ENCODE measurements at places on chromosomes 12 and 14.
A peak's percentile ranks its signal among the peaks of the same experiment; 100 is the strongest.

DNA sequence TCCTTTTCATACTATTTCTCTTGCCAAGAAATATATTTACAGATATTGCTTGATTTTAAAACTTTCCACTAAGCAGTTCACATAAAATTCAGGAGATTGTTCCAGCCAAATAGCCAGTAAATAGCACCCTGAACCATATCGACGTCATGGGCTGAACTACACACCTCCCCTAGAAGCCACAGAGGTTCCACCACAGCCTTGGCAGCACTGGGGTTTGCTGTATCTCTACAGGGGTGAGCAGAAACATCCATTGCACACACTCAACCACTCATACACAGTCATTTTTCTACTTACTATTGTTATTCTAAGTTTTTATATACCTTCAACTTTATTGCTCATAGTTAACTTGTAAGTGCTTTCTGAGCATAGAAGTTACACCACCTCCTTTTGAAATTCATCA lies 8.1 kb upstream of the EIF2S3B start:
- DNase-seq, result no peak

DNA sequence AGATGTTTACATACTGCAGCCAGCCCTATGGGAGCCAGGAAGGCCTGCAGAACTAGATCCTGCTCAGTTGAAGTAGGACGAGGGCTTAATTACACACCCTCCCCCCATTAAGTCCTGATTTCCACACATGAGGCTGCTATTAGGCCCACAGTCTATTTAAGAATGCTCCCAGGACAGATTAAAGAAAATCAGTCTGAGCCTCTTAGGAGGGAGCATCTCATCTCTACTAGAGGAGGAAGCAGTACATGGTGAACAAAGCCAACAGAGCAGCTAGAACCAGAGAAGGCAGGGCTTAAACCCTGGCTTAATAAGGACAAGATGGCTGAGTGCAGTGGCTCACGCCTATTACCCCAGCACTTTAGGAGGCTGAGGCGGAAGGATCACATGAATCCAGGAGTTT lies 55.8 kb upstream of the ARHGAP5 start:
- peak; percentile 4 for DNase-seq

DNA sequence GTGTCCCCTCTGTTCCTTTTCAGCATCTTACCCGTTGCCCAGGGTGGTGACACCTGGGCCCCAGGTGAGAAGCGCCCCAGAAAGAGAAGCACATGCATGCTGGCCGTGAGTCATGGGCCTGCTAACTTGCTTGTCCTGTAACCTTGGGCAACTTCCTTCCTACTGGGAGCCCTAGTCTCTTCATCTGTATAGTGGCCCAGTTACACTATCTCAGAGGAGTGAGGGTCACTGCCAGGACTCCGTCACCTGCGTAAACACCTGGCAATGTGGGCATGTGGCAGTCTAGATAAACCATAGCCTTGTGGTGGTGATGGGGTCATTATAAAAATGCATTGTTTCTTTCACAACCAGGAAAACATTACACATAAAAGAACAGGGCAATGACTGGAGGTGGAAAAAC lies 125.2 kb downstream of the SLC25A47 start:
- no peak for DNase-seq

GRCh38 chr12:94534278-94534677 lies 74.6 kb upstream of the CEP83 start:
- DNase-seq, result no peak

GRCh38 chr12:12334367-12335040 lies 15.5 kb downstream of the MANSC1 start:
- peak; percentile 73 for DNase-seq

DNA sequence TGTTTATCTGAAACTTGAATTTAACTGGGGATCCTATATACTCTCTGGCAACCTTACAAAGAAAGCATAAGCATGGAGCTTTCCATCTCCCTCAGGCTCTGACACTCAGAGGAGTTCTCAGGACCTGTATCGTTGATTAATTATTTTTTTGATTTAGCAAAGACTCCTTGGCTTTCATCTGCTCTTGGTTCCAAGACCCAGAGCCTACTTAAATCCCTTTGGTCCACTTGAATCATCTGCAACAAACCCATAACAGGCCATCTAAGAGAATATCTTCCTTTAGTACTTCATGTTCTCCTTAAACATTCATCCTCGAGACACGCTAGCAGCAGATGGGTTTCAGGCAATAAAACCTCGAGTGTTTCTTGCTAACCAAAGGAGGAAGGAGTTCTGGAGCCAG lies 85.4 kb downstream of the ZFP36L1 start:
- DNase-seq, result no peak

DNA sequence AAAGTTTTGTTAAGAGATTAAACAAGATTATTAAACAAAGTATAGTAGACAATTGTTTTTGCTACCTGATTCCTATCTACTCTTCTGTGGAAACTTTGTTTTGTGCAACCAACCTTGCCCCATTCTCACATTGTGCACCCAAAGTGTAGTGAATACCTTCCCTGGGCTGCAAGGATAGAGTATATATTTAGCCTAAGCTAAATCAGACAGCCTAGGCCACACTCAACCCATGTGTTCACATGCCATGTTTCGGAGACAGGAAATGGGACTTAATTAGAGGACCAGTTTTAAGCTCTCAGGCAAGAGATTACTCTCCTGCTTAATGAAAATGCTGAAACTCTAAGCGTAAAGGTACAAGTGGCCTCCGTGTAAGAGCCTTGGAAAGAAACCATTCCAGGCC lies 734.9 kb upstream of the USP15 start:
- DNase-seq, result no peak

- no peak for DNase-seq
Observed at GRCh38 chr14:69324341-69324931, 64.5 kb downstream of the GALNT16 start.

DNA sequence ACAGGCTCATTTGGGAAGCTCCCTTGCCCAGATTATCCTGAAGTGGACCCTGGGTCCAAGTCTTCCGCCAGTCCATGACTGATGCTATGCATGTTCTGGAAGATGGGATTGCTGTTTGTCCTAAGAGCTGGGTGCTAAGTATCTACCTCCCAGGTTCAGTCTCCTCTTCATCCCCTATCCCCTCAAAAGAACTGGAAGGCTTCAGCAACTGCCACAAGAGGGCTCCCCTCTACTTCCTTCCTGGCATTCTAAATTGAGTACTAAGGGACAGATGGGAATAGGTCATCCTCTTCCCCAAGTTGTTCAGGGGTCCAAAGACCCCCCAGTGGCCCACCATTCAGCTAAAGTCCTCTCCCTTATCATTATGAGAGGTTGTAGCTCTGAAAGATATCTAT lies 9.0 kb upstream of the FKBP11 start:
- DNase-seq, result peak; percentile 40

GRCh38 chr14:38391334-38391733 lies 135.4 kb upstream of the CLEC14A start:
- DNase-seq, result no peak

GRCh38 chr12:52090291-52090690 lies 10.8 kb downstream of the SMIM41 start:
- no peak for DNase-seq

DNA sequence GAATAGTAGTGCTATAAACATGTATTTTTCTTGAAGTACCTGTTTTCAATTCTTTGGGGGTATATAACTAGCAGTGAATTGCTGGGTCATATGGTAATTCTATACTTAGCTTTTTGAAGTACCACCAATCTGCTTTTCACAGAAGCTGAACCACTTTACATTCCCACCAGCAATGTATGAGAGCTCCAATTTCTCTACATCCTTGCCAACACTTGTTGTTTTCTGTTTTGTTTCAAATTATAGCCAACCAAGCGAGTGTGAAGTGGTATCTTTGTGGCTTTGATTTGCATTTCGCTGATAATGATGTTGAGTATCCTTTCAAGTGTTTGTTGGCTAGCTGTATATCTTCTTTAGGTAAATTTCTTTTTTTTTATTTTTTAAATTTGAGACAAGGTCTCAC lies 95.7 kb downstream of the PAPLN start:
- no peak for DNase-seq

DNA sequence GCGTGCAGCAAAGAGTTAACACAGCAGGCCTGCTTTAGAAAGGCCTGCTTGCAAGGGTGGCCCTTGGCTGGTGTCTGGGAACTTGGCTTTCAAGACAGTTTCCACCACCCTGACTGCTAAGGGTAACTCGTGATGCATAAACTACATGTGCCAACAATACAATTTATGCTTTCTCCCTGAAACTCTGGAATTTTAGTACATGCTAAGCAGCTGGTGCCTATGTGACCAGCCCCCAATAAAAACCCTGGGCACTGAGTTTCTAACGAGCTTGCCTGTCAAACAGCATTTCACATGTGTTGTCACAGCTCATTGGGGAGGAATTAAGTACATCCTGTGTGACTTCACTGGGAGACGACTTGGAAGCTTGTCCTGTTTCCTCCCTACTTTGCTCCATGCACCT lies 133.1 kb downstream of the SLC5A8 start:
- DNase-seq, result no peak
